ENCODE measurements at places on chromosomes 11 and 22. TPM values are rescaled to one million over a fixed set of nuclear protein-coding genes. Genes with fewer than 3 reads are reported as not detected.

DNA sequence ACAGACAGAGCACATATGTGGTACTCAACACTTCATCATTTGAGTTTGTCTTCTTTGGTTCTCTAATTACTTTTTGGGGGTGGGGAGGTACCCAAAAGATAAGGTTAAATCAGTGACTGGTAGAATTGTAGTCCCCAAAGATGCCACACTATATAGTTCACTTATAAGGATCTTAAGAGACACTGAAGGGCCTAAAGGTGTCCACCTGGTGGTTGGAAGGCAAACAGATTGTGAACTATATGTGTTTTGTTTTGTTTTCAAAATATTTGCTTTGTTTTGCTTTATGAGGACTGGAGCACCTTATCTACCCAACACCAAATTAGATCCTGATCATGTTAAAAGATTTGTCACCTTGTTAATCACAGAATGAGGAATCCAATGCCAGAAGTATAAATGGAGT is 136.1 kb downstream of the DCDC1 start:
- DNase-seq, result peak; percentile 9
- H3K27me3 ChIP-seq, result no peaks in the 10 kb centered on the region
- H3K36me3 ChIP-seq, result no peaks in the 10 kb centered on the region
- no peaks in the 10 kb centered on the region for H3K4me1 ChIP-seq
- no peak overlapping the region for H3K4me3 ChIP-seq
- H3K27ac ChIP-seq, result no peak overlapping the region

DNA sequence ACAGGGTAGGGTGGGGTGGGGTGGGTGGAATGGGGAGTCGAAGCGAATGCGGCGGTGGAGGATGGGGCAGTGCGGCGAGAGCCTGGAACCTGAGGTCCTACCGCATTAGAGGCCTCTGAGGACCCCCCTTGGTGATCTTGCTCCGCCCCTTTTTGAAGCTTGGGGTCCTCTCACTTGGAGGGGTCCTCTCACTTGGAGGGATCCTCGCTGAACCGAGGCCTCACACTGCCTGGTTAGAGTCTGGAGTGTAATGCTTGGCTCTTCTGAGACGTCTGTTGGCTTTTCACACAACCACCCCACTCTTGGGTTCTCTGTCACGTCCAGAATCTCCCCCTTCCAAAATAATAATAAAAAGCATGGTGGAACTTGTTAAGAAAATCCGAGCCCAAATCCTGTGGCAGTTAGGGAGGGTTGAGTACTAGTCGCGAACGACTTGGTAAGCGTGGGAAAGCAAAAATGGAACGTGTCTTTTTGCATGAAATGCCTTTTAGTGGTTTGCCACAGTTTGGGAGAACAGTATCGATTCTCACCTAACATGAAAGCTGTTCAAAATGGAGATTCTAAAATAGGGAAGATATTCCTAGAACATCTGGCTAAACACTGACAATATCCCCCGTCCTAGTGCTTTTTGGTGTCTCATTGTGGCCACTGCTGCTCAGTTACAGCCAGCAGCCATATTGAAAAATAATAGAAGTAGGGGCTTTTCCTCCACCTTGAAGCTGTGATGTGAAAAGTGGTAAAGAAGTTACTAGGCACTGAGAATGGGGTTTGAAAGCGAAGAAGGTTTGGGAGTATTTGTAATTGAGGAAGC is 822 bp downstream of the RBX1 start:
- no peaks in the 10 kb centered on the region for H3K27me3 ChIP-seq
- H3K4me3 ChIP-seq, result peak overlapping the region; percentile 80
- H3K27ac ChIP-seq, result peak overlapping the region; percentile 74
- H3K36me3 ChIP-seq, result peaks cover 11% of the 10 kb centered on the region

DNA sequence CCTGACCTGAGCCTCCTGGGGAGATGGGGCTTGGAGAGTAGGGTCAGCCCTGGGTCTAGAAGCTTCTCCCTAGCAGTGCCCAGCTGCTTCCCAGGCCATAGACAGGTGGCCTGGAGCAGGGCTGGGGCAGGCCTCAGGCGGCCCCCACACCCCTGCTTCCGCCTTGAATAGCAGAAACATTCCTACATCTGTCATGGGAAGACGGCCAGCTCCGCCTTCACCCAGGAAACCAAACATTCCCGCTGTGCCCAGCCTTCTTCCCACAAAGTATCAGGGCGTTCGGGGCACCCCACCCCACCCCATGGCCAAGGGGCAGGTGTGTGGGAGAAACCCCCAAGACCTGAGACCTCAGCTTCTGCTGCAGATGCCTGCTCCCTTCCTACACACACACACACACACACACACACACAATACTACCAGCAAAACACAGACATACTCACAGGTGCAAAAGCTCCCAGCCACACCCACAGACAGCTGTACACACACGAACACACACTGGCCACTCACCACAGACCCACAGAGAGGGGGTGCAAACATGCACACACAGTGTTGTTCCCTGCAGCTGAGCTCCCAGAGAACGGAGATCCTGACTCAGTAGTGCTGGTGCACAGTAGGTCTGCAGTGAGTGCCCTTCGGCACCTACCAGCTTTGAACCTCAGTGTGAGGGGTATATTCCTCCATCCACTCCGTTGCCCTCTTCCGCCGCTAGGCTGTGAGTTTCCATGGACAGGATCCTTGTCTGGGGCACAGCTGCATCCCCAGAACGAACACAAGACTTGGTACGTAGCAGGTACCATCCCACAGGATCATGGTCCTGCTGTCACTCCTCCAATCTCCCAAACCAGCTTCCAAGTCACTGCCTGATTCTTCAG is 37.4 kb downstream of the PDGFB start:
- peaks cover 8% of the 10 kb centered on the region for H3K4me1 ChIP-seq
- H3K27me3 ChIP-seq, result no peaks in the 10 kb centered on the region
- no peak overlapping the region for H3K27ac ChIP-seq

- H3K36me3 ChIP-seq, result no peaks in the 10 kb centered on the region
- no peaks in the 10 kb centered on the region for H3K4me1 ChIP-seq
- H3K4me3 ChIP-seq, result no peak overlapping the region
- no peak for DNase-seq
Observed at GRCh38 chr11:1928891-1929541, 9.5 kb downstream of the TNNT3 start.

DNA sequence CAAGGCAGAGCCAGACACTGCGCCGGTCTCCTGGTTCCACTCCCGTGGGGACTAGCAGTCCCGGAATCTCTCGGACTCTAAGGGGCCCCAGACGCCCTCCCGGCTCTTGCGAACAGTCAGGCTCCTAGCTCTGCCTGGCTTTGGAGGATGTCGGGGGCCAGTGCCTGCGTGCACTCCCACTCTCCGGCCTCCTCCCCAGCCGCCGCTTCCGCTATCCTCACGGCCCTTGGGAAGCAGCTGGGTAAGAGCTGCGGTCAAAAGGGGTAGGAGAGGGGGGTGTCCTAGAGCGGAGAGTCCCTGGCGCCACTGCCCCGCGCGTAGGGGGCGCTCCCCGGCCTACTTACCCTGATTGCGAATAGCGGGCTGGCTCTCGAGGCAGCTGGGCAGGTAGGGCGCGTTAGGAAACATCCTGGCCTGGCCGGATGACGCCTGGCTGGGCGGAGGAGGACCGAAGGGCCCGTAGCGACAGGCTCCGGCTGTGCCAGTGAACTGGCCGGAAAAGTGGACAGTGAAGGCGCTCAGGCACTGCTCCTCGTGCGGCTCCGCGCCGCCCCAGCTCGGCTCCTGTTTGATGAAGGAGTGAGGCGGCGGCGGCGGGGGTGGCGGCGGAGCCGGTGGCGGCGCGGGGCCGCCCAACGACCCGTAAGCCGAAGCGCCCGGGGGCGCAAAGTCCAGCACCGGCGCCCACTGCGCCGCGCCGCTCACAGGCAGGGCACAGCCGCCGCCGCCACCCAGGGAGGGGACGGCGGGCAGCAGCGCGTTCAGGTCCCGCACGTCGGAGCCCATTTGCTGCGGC is 785 bp downstream of the WT1 start:
- H3K27me3 ChIP-seq, result peaks cover 46% of the 10 kb centered on the region
- H3K27ac ChIP-seq, result peak overlapping the region; percentile 64
- no peaks in the 10 kb centered on the region for H3K36me3 ChIP-seq
- no peak for DNase-seq
- H3K4me1 ChIP-seq, result peaks cover 17% of the 10 kb centered on the region
- H3K4me3 ChIP-seq, result no peak overlapping the region

DNA sequence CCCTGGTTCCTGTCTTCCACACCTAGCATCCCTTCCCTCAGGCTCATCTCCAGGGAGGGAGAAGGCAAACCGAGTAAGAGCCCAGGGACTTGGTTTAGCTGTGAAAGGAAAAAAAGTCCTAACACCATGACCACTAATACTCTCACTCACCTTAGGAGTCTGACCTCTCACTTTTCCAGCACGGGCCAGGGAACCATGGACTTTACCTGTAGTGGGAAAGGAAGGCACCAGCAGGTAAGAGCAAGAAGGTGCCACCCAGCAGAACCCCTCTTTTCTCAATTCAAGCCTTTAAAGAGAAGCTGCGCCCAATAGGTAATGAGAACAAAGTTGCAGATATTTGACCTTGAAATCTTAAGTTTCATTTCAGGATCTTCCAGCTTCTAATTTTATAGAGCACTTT is 1.1 kb downstream of the FAU start:
- H3K4me3 ChIP-seq, result no peak overlapping the region
- no peaks in the 10 kb centered on the region for H3K27me3 ChIP-seq
- no peak for DNase-seq

- no peak overlapping the region for H3K27ac ChIP-seq
- peaks cover 18% of the 10 kb centered on the region for H3K4me1 ChIP-seq
- no peaks in the 10 kb centered on the region for H3K27me3 ChIP-seq
- no peak overlapping the region for H3K4me3 ChIP-seq
- H3K36me3 ChIP-seq, result no peaks in the 10 kb centered on the region
Observed at GRCh38 chr22:42961810-42962209, 53.1 kb downstream of the PACSIN2 start.

GRCh38 chr22:29717789-29718188 is 2.0 kb upstream of the CABP7 start:
- H3K27me3 ChIP-seq, result no peaks in the 10 kb centered on the region
- no peak overlapping the region for H3K4me3 ChIP-seq
- no peaks in the 10 kb centered on the region for H3K4me1 ChIP-seq
- H3K36me3 ChIP-seq, result no peaks in the 10 kb centered on the region

DNA sequence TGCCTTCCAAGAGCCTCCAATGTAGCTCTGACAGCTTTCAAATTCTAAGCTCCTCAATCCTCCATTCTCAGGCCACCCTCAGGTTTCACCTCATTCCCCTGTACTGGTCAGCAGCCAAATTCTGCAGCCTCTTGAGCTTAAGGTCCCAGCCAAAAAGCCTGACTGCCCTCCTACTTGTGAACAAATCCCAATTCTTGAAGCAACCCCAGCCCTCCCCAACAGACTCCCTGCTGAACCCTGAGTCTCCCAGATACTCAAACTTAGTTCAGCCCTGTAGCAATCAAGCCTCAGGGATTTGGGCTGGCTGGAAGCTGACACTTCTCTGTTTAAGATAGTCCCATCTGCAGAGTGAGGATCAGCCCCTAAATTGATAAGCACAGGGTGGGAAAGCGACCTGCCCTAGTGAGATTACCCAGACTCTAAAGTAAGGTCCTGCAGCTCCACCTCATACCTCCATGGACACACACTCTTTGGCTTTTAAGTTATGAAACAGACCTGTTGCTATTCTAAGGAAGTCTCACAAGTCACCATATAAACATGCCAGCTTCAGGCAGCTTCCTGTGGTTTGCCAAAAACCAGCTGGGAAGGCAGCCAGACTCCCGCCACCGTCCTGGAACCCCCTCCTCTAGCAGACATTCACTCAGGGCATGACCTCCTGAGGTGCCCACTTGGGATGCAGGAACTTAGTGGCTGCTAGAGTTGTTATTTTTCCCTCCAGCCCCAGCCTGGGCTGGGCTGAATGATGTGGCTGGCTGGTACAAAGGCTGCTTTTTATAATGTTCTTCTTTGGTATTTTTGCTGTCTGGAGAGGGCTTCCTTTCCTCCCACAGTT is 82.5 kb upstream of the PICALM start:
- H3K4me3 ChIP-seq, result no peak overlapping the region
- H3K27me3 ChIP-seq, result no peaks in the 10 kb centered on the region

DNA sequence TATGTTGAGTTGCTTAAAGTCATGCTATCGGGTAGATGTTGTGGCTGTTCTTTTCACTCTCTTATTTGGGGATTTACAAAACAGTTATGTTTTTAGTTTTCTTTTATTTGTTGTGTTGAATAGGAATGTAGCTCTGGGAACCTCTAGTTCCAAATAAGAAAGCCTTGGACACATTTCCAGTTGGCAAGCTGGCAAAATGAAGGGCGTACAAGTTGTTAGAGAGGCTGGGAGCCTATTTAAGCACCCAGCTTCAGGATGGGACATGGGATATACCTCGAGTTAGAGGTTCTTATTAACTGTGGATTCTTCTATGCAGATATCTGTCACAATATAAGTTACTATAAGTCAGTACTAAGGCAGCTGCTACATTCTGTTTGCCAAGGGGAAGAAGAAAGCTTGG is 22.8 kb downstream of the PPARA start:
- DNase-seq, result no peak
- peaks cover 9% of the 10 kb centered on the region for H3K4me1 ChIP-seq
- H3K36me3 ChIP-seq, result peaks cover 8% of the 10 kb centered on the region
- no peaks in the 10 kb centered on the region for H3K27me3 ChIP-seq

DNA sequence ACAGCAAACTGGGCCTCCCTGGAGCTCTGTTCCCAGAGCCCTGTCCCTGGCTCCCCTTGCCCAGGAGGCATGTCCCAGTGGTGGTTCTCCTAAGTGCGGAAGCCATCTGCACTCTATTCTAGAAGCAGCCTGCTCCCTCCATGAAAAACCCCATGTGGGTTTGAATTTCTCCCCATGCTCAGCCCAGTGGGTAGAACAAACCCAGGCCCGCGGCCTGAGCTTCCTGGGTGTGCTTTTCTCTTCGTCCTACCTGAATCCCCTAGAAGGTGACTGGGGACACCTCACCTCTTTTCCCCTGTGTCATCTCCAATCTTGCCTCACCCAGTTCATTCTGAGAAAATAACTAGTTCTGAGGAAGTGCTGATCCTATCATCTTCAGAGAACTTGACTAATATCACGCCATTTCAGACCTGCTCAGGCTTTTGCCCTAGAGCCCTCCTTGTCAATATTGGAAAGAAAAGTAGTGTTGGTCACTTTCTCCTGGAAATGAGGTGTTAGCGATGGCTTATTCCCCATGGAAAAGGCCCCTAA is 15.9 kb downstream of the IL10RA start:
- H3K36me3 ChIP-seq, result no peaks in the 10 kb centered on the region
- no peak overlapping the region for H3K4me3 ChIP-seq
- DNase-seq, result no peak
- H3K4me1 ChIP-seq, result peaks cover 19% of the 10 kb centered on the region
- H3K27ac ChIP-seq, result no peak overlapping the region

NPTXR gene
- total RNA-seq, result 5.8 TPM

SEPTIN3 gene
- total RNA-seq, result 0.61 TPM

C11orf87 gene
- total RNA-seq, result not detected
